Stimulated activated CD4-positive, alpha-beta T cell treated with anti-CD3 and anti-CD28 coated beads, Interleukin-1b, Interleukin-23, amount 100 ng/mL, for 4 hours (primary cell): ENCODE measurements at places on chromosomes 12 and 14.

- no peak for DNase-seq
Observed at GRCh38 chr12:48985901-48986300, 7.8 kb downstream of the WNT1 start.

DNA sequence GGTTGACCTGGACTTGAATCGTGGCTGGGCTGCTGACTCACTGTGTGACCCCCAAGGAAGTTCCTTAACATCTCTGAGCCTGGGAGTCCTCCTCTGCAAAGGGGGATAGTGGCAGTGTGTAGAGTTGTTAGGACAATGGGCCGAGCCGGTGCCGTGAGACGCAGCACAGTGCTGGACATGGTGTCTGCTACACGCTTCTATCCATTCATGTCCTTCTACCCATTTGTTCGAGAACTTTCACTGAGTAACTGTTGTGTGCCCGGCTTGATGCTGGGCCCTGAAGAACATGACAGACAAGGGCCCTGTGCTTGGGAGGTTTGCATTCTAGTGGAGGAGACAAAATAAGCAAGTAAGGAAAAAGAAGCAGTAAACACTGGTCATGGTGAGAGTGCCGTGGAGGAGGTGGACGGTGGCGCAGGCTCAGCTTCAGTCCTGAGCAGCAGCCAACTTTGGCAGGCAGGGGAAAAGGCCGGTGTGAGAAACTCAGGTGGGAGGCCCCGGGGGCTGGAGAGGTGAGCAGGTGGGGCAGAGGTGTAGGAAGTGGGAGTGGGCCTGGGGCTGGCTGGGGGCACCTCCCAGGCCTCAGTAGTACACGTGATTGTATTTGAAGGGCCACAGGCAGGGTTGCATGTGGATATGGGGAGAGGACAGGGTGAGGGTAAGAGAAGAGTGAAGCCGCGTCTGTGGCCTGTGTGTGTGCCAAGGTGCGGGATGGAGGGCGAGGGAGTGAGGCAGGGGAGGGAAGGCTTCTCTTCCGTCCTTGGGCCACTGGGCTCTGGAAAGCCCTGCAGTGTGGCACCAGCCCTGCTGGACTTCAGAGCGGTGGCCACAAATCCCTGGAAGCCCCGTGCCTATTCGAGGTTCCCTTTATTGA, 13.8 kb downstream of the VASH1 start:
- DNase-seq, result no peak

DNA sequence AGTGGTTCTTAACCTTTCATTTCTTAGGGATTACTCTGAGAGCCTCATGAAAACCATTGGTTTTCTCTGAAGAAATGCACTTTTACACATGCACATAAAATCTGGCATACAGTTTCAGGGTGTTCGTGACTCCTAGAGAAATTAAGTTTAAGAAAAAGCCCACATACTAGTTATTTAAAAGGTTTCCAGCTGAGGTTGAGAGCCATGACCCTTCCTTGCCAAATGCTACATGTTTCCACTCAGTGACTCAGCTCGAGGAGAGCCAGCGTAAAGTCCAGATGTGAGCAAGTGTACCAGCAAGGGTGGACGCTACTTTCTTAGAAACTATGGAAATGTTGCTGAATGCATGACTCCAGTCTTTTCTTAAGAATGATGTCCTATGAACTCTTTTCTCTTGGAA, 42.7 kb upstream of the FLRT2 start:
- DNase-seq, result no peak

GRCh38 chr12:52895726-52896189, 9.1 kb downstream of the KRT8 start:
- no peak for DNase-seq

DNA sequence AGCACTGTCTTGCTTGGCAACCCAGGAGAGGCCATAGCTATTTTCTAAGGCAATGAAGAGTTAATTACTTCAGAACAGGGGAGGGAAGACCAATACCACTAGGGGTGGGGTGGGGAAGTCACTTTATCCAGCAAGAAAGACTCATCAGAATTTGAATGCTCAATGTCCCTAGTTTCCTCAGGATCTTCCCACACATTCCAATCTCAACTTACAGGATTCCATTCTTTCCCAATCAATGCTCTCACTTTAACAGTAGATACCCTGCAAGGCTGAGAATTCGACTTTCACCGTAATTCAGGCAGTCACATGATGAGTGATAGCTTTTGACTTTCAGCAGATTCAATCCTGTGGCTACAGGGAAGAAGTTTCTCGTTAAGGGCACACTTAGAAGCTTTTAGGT, 526.6 kb upstream of the SEL1L start:
- DNase-seq, result no peak

- DNase-seq, result no peak
Observed at GRCh38 chr14:89649451-89650075, 232.5 kb upstream of the FOXN3 start.

DNA sequence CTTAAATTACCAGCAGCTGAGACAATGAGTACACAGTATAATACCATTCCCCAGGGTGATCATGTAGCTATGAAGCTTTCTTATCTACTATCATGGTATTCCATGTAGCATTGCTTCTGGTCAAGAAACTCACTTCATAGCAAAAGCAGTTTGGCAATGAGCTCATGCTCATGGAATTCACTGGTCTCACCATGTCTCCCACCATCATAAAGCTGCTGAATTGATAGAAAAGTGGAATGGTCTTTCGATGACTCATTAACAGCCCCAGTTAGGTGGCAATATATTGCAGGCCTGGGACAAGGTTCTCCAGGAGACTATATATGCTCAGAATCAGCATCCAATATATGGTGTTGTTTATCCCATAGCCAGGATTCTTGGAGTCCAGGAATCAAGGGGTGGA, 553.7 kb downstream of the FOXG1 start:
- no peak for DNase-seq

DNA sequence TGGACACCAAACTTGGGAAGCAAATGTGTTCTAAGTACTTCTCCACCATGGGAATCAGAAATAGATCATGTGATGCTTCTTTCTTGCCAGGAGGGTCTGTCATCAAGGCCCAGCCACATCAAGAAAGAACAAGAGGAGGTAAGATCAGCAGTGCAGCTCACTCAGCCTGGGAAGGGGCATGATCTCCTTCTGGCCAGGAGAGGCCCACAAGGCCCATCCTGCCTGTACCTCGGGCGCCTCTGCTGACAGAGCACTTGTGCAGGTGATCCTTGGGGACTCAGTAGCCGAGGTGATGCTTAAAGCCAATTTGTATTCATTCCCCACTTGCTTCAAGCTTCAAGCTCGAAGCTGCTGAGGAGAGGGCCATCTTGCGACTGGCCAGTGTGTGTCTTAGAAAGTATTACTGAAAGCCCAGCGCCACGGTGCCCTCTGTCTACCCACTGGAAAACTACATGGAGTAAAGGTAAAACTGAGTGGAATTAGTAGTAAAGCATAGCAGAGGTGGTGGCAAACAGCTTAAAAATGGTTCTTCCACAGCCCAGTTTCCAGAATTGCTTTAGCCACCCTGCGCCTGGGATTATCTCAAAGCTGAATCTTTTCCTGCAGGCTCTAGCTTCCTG, 26.2 kb downstream of the RTRAF start:
- DNase-seq, result no peak

GRCh38 chr14:103815253-103815652, 32.1 kb downstream of the PPP1R13B start:
- no peak for DNase-seq

DNA sequence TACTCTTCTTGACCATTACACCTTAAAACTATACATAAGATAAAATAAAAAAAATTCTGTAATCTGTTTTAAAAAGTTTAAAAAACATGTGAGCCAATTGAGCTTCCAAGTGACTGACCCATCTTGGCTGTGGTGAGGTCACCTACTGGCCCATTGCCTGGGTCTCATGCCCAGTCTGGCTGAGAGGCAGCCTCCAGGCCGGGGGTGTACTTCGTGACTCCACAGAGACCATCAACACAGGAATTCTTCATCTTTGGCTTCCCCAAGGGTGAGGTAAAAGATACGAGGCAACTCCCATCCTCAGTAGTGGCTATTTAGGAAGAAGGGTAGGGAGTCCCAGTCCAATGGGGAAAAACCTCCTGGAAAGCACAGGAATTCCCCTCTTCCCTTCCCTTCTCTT, 113.2 kb downstream of the APAF1 start:
- no peak for DNase-seq

- DNase-seq, result no peak
Observed at GRCh38 chr14:64053694-64054669, 201.2 kb downstream of the SYNE2 start.

GRCh38 chr14:34665785-34666435, 36.0 kb upstream of the SNX6 start:
- DNase-seq, result no peak

DNA sequence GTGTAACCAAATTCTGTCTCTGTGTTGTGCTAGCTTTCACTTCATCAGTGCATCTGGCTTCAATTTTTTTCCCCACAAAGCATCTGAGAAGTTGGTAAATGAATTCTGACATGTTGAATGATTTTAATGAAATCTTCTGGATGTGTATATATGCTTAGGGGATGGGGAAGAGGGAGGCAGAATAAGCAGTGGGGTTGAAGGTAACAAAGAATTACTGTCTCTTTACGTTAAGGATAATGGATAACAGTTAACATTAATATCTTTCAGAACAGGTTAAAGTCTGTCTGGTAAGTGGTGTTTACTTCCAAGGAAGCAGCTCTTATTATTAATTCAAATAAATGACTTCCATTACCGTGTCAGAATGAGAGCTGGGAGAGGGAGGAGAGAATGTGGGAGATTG, 261.7 kb downstream of the ERC1 start:
- DNase-seq, result no peak

DNA sequence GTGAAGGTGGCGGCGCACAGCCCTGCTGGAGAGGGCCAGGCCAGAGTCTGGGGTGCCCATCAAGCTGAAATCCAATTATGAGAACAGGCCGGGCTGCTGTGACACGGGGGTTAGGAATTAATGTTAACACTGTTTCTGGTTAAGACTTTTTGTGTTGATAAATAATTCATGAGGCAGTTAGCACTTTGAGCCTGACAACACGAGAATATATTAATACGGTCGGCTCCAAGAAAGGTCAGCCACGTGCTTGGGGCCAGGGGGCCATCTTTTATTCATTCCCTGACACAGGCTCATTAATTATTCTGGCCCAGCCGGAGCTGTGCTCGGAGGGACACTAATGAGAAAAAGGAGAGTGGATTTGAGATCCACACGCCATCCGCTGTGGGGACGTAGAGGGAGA, 45.1 kb downstream of the FBRSL1 start:
- DNase-seq, result no peak

DNA sequence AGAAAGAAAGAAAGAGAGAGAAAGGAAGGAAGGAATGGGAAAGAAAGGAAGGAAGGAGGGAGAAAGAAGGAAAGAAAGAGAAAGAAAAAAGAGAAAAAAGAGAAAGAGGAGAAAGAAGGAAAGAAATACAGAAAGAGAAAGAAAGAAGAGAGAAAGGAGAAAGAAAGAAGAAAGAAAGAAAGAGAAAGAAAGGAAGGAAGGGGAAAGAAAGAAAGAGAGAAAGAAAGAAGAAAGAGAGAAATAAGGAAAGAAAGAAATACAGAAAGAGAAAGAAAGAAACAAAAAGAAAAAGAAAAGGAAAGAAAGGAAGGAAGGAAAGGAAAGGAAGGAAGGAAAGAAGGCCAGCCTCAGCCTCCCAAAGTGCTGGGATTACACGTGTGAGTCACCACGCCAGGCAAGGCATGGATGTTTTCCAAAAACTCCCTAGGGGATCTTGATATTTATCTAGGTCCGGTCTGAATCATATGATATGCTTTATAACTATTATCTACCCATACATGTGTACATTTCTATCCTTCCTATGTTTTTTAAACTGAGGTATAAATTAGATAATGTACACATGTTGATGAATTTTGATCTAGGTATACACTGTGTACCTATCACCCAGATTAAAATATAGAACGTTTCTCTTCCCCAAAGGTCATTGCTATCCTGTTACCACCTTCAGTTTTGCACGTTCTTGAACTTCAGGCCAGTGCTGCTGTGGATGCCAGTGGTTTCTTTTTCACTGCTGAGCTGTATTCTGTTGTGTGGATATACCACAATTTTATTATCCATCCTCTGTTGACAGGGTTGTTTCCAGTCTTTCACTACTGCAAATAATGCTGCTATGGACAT, 177.9 kb downstream of the RBM19 start:
- DNase-seq, result no peak

DNA sequence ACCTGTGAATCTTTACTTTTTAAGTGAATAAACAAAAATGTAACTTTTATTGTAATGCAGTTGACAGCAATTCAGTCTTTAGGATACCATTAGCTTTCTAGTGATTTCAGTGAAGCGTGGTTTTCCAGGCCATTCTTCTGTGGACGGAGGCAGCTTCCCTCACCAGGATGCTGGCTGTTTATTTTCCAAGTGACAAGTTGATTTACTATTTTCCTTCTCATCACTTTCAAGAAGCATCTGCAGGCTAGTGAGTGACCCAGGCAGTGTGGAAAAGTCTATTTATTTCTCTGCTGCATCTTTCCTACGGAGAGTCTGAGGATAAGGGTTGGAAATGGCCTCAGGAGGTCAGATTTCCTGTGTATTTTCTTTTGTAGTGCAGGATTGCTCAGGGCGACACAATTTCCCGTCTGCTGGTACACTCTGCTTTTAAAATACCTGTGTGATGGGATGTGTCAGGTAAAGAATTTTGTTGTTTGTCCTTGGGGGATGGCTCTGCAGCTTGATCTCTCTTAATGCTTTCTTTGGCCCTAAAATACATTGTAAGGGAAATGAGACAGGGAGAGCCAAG, 467.8 kb downstream of the NRXN3 start:
- DNase-seq, result no peak

DNA sequence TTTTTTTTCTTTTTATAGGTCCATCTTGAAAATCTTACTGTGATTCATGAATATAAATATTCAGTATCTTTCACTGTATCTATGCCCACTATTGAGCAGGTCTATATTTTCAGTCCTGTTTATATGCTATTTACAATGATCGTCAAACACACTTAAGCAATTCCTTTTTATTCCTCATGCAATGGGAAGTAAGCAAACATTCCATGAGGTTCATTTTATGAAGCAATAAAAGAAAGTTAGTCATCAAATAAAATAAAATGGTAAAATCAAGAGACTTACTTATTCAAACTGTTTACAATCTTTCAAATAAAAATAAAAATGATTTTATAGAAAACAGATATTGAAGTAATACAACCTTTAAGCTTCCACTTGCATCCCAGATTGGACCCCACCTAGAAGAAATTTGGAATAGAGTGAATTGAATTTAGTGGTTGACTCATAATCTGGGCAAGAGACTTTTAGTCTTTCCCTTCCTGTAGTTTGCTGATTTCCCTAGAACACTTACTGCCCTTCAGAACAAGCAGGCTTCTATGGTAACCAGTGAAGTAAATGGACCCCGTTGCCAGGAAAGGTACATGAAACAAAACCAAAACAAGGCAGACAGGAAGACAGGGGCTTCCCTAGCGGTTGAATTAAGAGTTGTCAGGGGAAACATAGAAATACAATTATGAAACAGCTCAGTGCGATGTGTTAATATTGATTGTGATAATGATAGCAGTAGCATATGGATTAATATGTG, 241.0 kb upstream of the ATP2B1 start:
- DNase-seq, result no peak

- no peak for DNase-seq
Observed at GRCh38 chr12:89762498-89763170, 54.0 kb upstream of the ATP2B1 start.

DNA sequence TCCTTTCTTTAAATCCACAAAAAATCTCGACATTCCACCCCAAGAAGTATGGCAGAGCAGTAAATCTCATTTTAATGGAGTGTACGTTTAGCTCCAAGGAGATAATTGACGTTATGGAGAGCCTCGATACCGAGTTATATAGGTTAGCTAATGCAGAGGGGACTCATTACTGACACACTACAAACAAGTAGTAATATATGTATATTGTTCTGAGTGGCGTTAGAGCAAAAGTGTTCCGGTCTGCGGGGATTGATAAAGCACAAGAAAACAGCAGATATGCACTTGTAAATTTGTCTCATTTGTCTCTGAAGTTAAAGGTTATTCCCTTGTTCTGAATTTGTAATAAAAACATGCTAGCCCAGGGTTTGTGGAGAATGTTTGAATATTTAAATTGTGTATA, 84.1 kb downstream of the BCL11B start:
- DNase-seq, result no peak
